Melanocyte of skin (primary cell): ENCODE measurements at places on chromosomes 2 and 18. TPM values are rescaled to one million over a fixed set of nuclear protein-coding genes. Genes with fewer than 3 reads are reported as not detected.

PPP1R1C gene
- under 0.01 and 0.31 TPM in 2 replicates for total RNA-seq

ASB18 gene
- total RNA-seq = not detected in 2 replicates

GYPC gene
- 135 and 217 TPM in 2 replicates for total RNA-seq

CPO gene
- 0.34 and 0.36 TPM in 2 replicates for total RNA-seq

ALLC gene
- not detected in 2 replicates for total RNA-seq

NETO1 gene
- total RNA-seq = not detected in 2 replicates
